Myocyte (in vitro differentiated cells): ENCODE measurements at places on chromosomes 2 and 18. TPM values are rescaled to one million over a fixed set of nuclear protein-coding genes. Genes with fewer than 3 reads are reported as not detected.

STAT4 gene
- 0.57 and 1.1 TPM in 2 replicates for total RNA-seq

DCDC2C gene
- total RNA-seq = not detected in 2 replicates

MFSD2B gene
- total RNA-seq = 0.16 TPM in 1 of 2 replicates, not detected in the other

ALLC gene
- total RNA-seq = not detected in 2 replicates

RBKS gene
- total RNA-seq = 1.5 and 2.0 TPM in 2 replicates

IL1F10 gene
- not detected in 2 replicates for total RNA-seq

ABCG5 gene
- not detected in 2 replicates for total RNA-seq

RNF144A gene
- total RNA-seq = 0.35 TPM in 1 of 2 replicates, not detected in the other

SPR gene
- 26.4 and 27.0 TPM in 2 replicates for total RNA-seq

AMER3 gene
- total RNA-seq = not detected in 2 replicates

IL36RN gene
- total RNA-seq = not detected in 2 replicates

TUBA3E gene
- not detected in 2 replicates for total RNA-seq

PLB1 gene
- 0.24 and 0.31 TPM in 2 replicates for total RNA-seq

GPR17 gene
- not detected in 2 replicates for total RNA-seq

PXDN gene
- total RNA-seq = 52.7 and 69.3 TPM in 2 replicates

MYOM1 gene
- 39.9 and 120 TPM in 2 replicates for total RNA-seq

ADD2 gene
- total RNA-seq = not detected in 2 replicates

ONECUT2 gene
- total RNA-seq = 0.05 TPM in 1 of 2 replicates, not detected in the other

DNAJC5G gene
- not detected in 2 replicates for total RNA-seq

ORC4 gene
- 50.0 and 81.1 TPM in 2 replicates for total RNA-seq

DPP10 gene
- not detected in 2 replicates for total RNA-seq

TANC1 gene
- total RNA-seq = 19.1 and 20.1 TPM in 2 replicates

SLC14A1 gene
- not detected in 2 replicates for total RNA-seq

MAPK4 gene
- total RNA-seq = not detected in 2 replicates

SELENOI gene
- total RNA-seq = 37.8 and 53.1 TPM in 2 replicates

C2orf80 gene
- not detected in 2 replicates for total RNA-seq

RSAD2 gene
- not detected in 2 replicates for total RNA-seq

CYS1 gene
- 0.16 and 1.1 TPM in 2 replicates for total RNA-seq

FBXO36 gene
- total RNA-seq = 1.5 and 2.1 TPM in 2 replicates

PTRHD1 gene
- 13.7 and 20.2 TPM in 2 replicates for total RNA-seq

PMAIP1 gene
- total RNA-seq = 62.5 and 75.1 TPM in 2 replicates

GNLY gene
- 1.4 TPM in 1 of 2 replicates, not detected in the other for total RNA-seq

VIT gene
- total RNA-seq = 0.10 TPM in 1 of 2 replicates, not detected in the other

ORC2 gene
- total RNA-seq = 12.6 and 13.6 TPM in 2 replicates

POU3F3 gene
- total RNA-seq = not detected in 2 replicates

TBR1 gene
- total RNA-seq = 0.08 TPM in 1 of 2 replicates, not detected in the other

STPG4 gene
- total RNA-seq = 0.24 TPM in 1 of 2 replicates, not detected in the other

LIMS2 gene
- total RNA-seq = 6.9 and 8.8 TPM in 2 replicates

BOLL gene
- 0.16 and 2.4 TPM in 2 replicates for total RNA-seq

MAP2 gene
- 0.40 and 1.3 TPM in 2 replicates for total RNA-seq

MROH2A gene
- total RNA-seq = not detected in 2 replicates

DQX1 gene
- not detected in 2 replicates for total RNA-seq

CD226 gene
- 0.16 TPM in 2 replicates for total RNA-seq

CDH19 gene
- total RNA-seq = not detected in 2 replicates

SGPP2 gene
- not detected in 2 replicates for total RNA-seq

GPAT2 gene
- total RNA-seq = not detected in 2 replicates
